ENCODE measurements at places on chromosomes 7 and 10.

DNA sequence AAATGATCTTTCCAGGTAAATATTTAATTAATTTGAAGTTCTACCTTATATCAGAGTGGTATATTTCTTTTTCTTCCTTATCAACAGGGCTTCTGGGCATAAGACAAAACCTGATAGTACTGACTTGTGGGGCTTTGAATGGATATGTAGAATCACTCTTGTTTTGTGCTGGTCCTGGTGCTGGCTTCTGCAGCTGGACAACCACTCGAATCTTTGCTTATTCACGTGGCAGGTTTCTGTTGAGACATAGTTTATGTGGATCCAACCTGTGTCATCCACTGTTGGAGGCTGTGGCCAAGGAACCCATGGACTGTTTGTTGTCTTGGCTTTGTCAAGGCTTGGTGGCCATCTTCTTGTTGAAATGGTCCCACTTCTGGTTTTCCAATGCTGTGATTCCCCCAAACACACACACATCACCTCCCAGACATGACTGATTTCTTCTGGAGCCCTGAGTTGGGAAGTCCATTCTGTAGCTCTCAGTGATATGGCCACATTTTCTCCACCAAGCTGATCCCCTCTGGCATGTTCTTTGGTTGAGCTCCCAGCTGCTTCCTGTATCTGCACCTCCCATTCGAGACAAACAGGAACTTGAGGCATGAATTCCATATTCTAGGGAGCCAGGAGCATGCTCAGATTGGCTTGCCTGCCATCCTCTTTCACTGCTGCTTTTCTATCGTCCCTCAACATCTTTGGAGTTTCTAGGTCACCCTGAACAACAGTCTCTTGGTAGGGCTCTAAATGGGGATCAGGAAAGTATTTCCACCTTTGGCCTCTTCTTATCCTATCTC is 19.5 kb downstream of the TAS2R41 start:
- no peak for DNase-seq

- DNase-seq, result peak; percentile 96
Observed at GRCh38 chr10:120422457-120422856, 34.6 kb upstream of the PLPP4 start.

- DNase-seq, result no peak
Observed at GRCh38 chr7:99098286-99098823, 45.6 kb downstream of the SMURF1 start.

- no peak for DNase-seq
Observed at GRCh38 chr7:87592300-87592699, 8.4 kb downstream of the ABCB1 start.

DNA sequence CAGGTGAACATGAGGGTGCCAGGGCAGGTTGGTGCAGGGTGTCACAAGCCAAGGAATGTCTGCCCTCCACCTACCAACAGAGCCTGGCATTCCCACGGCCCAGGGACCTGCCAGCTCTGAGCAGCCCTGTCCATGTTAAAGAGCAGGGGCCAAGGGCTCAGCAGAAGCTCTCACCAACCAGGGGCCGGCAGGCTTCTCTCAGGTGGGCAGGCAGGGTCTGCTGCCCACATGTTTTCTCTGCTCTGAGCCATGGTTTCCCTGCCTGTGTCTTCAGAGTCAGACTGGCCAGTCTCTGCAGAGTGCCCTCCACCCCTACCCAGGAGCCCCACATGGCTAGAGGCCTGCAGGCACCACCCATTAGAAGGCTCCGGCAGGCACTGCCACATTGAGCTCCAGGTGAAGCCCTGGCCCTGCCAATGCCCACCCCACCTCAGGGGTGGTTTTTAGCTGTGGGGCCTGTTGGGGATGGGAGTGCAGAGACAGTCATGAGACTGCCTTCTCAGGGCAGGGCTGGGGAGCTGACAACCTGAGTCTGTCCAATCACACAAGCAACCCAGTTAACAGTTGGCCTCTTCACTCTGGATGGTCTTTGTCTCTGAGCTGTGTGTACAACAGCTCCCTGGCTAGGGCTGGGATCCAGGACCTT is 135.9 kb downstream of the ARHGAP22 start:
- DNase-seq, result no peak

DNA sequence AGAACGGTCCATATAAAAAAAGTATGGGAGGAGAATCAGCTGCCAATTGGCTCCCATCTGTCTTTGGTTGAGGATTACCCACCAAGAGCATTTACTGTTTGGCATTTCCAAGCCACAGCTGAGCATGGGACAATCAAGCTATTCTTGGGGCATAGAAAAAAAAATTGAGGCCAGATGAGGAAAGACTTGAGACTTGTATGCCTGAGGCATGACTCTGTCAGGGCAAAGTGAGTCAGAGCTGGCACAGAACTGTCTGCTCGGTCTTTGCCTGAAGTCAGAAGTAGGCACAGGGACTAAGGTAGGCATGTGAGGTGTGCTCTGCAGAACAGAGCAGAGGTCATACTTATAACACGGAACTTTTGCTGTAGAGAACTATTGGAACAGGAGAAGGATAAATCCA is 126.5 kb upstream of the CHRM2 start:
- no peak for DNase-seq

Measured in RCC 7860 (cell line).